ENCODE measurements at places on chromosomes 5 and 9. TPM values are rescaled to one million over a fixed set of nuclear protein-coding genes. Genes with fewer than 3 reads are reported as not detected.

DNA sequence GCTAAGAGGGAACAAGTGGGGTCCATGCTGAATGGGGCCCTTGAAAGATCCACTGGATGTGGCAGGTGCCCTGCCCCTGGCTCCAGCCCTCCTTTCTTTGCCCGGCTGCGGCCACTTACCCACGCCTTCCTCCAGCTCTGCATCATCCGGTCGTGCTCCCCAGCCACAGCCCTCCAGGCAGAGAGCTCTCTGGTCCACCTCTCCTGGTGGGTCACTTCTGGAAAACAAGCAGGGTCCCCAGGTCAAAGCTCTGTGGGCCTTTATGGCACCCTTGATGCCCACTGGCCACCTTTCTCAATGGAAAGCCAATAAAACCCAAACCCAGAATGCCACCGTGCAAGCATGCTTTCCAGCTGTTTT, 45.0 kb downstream of the SECISBP2 start:
- no peaks in the 10 kb centered on the region for H3K27me3 ChIP-seq
- H3K4me1 ChIP-seq: no peaks in the 10 kb centered on the region
- H3K4me3 ChIP-seq: no peak overlapping the region
- no peak overlapping the region for H3K27ac ChIP-seq
- no peak for DNase-seq

The LCN1 gene
- not detected for total RNA-seq

The PRR16 gene
- total RNA-seq: 2.4 TPM

DNA sequence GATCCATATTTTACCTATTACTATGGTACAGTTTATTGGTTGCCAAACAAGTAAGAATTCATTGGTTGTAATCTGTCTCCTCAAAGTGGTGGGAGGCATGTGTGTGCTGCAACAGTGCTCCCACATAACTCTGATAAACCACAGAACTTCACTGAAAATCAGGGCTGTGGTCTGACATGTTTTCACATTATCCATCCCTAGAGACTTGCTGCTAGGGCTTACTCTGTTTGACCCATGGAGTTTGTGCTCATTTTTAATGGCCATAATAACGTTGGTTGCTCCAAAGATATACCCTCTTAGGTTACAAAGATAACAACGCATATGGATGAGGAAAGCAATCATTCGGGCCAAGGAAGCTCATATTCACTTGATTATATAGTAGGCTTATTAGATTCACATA, 37.0 kb downstream of the HACD4 start:
- peaks cover 6% of the 10 kb centered on the region for H3K4me1 ChIP-seq
- no peaks in the 10 kb centered on the region for H3K27me3 ChIP-seq
- H3K27ac ChIP-seq: no peak overlapping the region
- H3K4me3 ChIP-seq: no peak overlapping the region

The INVS gene
- total RNA-seq: 8.9 TPM

DNA sequence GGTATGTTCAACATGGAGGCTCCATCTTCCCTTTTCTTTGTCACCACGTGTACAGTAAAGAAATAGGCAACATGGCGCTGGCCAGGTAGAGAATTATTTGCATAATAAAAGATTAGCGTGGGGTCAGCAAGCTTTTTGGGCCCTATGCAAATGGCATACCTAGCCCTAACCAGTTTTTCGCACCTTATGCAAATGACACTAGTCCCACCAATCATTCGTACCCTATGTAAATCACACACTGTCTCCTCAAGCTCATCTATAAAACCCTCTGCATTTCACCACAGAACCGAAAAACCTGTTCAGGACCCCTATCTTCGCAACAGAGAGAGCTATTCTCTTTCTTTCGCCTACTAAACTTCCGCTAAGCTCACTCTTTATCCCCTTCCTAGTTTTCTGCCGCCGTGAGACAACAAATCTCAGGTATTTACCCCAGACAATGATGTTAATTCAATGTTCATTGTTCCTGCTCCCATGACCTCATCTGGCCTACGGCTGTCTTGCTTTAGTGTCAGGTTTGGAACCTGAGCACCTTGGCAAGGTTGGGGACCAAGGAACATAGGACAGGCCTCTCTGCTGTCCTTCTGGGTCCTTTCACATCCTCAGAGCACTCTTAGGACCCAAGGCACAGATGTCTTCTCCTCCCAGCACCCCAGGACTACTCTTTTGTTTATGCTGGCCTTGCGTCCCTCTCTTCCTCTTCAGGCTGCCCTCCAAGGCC, 180.7 kb upstream of the RAI14 start:
- H3K4me1 ChIP-seq: no peaks in the 10 kb centered on the region
- H3K4me3 ChIP-seq: no peak overlapping the region
- H3K36me3 ChIP-seq: no peaks in the 10 kb centered on the region
- no peak for DNase-seq
- H3K27me3 ChIP-seq: no peaks in the 10 kb centered on the region

The SOX30 gene
- not detected for total RNA-seq

- no peaks in the 10 kb centered on the region for H3K27me3 ChIP-seq
- DNase-seq: peak; percentile 59
- peaks cover 19% of the 10 kb centered on the region for H3K4me1 ChIP-seq
- peak overlapping the region; percentile 61 for H3K27ac ChIP-seq
Observed at GRCh38 chr5:34022121-34022705, 14.4 kb upstream of the AMACR start.

GRCh38 chr5:148823871-148824270, 2.5 kb upstream of the ADRB2 start:
- H3K4me1 ChIP-seq: peaks cover 28% of the 10 kb centered on the region
- no peak overlapping the region for H3K4me3 ChIP-seq
- H3K36me3 ChIP-seq: no peaks in the 10 kb centered on the region
- DNase-seq: no peak
- no peak overlapping the region for H3K27ac ChIP-seq

DNA sequence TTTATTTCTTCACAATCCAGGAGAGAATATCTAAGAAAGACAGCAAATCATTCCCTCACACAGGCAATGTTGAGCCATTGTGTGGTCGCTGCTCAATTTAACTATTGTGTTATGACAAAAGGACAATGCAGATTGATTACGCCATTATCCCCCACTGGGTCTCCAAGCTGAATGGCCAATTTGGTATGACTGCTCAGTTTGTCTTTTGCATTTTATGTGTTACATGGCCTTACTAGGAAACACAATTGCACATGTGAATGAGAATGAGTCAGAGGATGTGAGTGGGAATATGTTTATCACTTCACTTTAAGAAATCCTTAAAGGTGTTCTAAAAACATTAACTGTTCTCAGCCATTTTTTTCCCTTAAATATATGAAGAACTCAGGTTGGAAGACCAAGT, 108.3 kb downstream of the FAM174A start:
- peak; percentile 36 for DNase-seq
- no peaks in the 10 kb centered on the region for H3K27me3 ChIP-seq
- no peak overlapping the region for H3K27ac ChIP-seq
- peaks cover 5% of the 10 kb centered on the region for H3K4me1 ChIP-seq
- no peaks in the 10 kb centered on the region for H3K36me3 ChIP-seq

GRCh38 chr9:13750639-13751038, 471.1 kb upstream of the MPDZ start:
- peaks cover 19% of the 10 kb centered on the region for H3K4me1 ChIP-seq
- H3K4me3 ChIP-seq: no peak overlapping the region
- peak overlapping the region; percentile 87 for H3K27ac ChIP-seq
- DNase-seq: no peak
- no peaks in the 10 kb centered on the region for H3K27me3 ChIP-seq

DNA sequence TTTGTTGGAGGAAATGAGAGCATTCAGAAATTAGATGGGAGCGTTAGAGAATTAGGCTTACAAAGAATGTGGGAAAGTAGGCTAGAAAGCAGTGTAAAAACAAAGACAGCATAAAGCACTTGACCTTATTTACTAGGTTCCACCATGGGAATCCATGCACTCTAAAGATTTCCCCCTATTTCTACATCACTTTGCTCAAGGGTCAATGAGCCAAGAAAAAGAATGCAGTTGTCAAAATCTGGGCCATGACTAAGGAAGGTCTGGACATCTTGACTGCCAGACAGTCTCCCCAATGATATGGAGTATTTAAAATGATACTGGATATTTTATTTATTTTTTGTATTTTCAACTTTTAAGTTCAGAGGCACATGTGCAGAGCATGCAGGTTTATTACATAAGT, 3.4 kb downstream of the TLR4 start:
- H3K36me3 ChIP-seq: no peaks in the 10 kb centered on the region
- no peaks in the 10 kb centered on the region for H3K4me1 ChIP-seq
- H3K27me3 ChIP-seq: no peaks in the 10 kb centered on the region
- DNase-seq: no peak
- no peak overlapping the region for H3K27ac ChIP-seq

The IL3 gene
- not detected for total RNA-seq

DNA sequence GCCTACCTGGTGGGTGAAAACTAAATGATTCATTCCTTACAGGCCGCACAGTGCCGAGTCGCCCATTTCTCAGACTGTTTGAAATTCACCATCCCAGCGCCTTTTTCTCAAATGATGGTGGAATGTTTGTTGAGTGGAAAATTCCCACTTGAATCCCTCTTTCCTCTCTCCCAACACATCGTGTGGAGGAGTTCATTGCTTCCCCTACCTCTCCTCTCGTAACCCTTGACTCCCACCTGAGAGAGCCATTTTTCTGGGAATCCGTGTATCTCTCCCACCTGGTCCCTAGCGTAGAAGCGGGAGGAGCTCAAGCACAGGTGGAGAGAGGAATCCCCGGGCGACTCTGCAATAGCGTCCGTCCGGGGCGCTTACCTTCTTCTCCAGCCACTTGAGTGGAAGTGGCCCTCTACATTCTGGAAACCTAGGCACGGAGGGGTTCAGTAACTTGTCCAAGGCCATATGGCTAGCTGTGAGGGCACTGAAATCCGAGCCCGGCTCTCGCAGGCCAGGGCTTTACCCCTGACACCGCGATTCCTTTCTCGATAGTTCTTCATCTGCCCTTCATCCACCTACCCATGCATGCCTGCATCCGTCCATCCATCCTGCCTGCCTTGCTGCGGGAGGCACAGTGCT, 683 bp downstream of the OSMR start:
- no peak for DNase-seq
- H3K4me1 ChIP-seq: peaks cover 28% of the 10 kb centered on the region

The PCDHB4 gene
- total RNA-seq: 0.07 TPM

- DNase-seq: no peak
- H3K36me3 ChIP-seq: no peaks in the 10 kb centered on the region
- H3K27me3 ChIP-seq: no peaks in the 10 kb centered on the region
- no peak overlapping the region for H3K4me3 ChIP-seq
- H3K27ac ChIP-seq: no peak overlapping the region
Observed at GRCh38 chr5:72482046-72482445, 25.2 kb downstream of the ZNF366 start.

- H3K36me3 ChIP-seq: no peaks in the 10 kb centered on the region
- H3K4me1 ChIP-seq: 0 out of 2 replicates have a peak, but pooled peaks cover 3% of the 10 kb centered on the region
- 0 out of 2 replicates have a peak within 1 kb of the TSS, but pooled peaks have one; percentile 23 for H3K27ac ChIP-seq
- peak within 1 kb of the TSS; percentile 69 for H3K4me3 ChIP-seq
Observed at GRCh38 chr5:141359790-141360426, at the start of gene PCDHGB2. Gene PCDHGB2, plus strand, starts transcription at chr5:141359994. Its CDS starts 142 bp downstream, at chr5:141360136.

GRCh38 chr9:89386206-89386605, 67.9 kb downstream of the SECISBP2 start:
- H3K27me3 ChIP-seq: no peaks in the 10 kb centered on the region
- H3K27ac ChIP-seq: no peak overlapping the region
- no peaks in the 10 kb centered on the region for H3K36me3 ChIP-seq
- H3K4me1 ChIP-seq: no peaks in the 10 kb centered on the region
- no peak for DNase-seq

The CDC42SE2 gene
- total RNA-seq: 10.5 TPM

- no peaks in the 10 kb centered on the region for H3K4me1 ChIP-seq
- no peak overlapping the region for H3K4me3 ChIP-seq
- H3K27ac ChIP-seq: no peak overlapping the region
- DNase-seq: no peak
- H3K27me3 ChIP-seq: peaks cover 16% of the 10 kb centered on the region
Observed at GRCh38 chr5:2253040-2253975, 370.6 kb upstream of the IRX4 start.

- no peak overlapping the region for H3K27ac ChIP-seq
- no peak for DNase-seq
- peaks cover 29% of the 10 kb centered on the region for H3K36me3 ChIP-seq
Observed at GRCh38 chr9:33297432-33297831, 7.1 kb downstream of the NFX1 start.

DNA sequence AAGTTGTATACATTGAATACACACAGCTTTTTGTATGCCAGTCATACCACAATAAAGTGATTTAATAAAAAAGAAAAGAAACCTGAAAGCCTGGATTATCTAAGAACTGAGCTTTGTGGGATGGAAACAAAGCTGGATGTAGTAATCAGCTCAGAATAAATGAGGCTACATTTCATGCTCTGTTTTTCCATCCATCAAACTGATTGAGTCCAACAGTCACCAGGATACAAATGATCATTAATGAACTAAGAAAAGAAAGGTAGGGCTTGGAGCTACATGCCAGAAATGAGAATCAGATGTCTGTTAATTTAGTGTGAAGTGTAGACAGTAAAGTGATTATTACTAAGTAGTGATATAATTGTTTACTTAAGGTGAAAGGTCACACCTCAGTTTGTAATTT, 109.8 kb upstream of the TARS1 start:
- no peak for DNase-seq
- H3K4me1 ChIP-seq: no peaks in the 10 kb centered on the region
- no peak overlapping the region for H3K4me3 ChIP-seq

- no peaks in the 10 kb centered on the region for H3K36me3 ChIP-seq
- no peaks in the 10 kb centered on the region for H3K4me1 ChIP-seq
- no peaks in the 10 kb centered on the region for H3K27me3 ChIP-seq
- H3K27ac ChIP-seq: no peak overlapping the region
Observed at GRCh38 chr5:88130211-88130815, 138.3 kb downstream of the TMEM161B start.

- no peak overlapping the region for H3K27ac ChIP-seq
- no peak for DNase-seq
- no peaks in the 10 kb centered on the region for H3K27me3 ChIP-seq
Observed at GRCh38 chr9:99822109-99822805, 572 bp downstream of the NR4A3 start.

The SNCAIP gene
- total RNA-seq: not detected
